ENCODE measurements at places on chromosomes 4 and X.

DNA sequence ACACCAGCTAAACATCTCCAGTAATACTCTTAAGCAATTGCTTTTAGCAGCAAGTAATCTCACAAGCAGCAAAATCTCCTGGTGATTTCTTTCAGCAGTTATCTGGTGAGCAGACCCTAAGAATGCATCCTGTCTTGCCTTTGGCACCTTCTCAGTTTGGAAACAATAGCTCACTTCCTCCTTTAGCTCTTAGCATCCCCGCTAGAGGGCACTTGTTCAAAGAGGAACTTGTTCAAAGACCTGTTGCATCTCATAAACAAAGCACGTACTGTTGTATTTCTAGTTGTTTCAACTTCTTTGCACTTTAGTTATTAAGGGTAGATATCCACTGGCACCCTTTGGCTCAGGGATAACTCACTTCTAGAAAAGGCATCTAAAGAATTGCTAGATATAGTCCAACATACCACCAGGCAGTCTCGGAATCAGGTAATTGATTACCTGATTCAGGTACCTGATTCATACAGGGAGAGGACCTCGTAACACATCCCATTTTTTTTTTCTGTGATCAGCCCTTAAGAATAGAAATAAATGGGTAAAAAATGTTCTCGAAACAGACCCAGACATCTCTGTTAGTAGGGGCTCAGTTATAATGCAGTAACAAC, 81.9 kb upstream of the QRFPR start:
- DNase-seq: no peak

GRCh38 chr4:169791527-169792156, 33.9 kb upstream of the HPF1 start:
- no peak for DNase-seq

GRCh38 chr4:113641025-113641431, 120.5 kb downstream of the CAMK2D start:
- DNase-seq: no peak

GRCh38 chr4:61520681-61521160, 320.6 kb downstream of the ADGRL3 start:
- DNase-seq: no peak

- DNase-seq: no peak
These were observed 27.5 kb upstream of the MXD4 start for GRCh38 chr4:2289311-2289954.

DNA sequence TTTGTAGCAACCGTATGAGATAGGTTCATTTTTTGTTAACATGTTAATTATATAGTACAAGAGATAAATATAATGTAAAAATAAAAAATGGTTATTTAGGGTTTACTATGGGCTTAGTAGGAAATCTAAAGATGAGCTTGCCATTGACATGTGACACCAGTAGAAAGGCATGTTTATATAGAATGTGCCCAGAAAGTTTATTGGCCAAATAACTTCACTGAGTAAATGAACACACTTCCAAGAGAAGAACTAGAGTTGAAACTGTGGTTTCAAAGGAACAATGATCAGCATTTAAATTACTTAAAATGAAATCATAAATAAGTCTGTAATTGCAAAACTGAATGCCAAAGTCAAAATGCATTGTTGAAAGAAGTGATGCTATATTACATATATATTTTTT, 503.3 kb downstream of the STPG2 start:
- DNase-seq: no peak

All from activated CD8-positive, alpha-beta memory T cell treated with anti-CD3 and anti-CD28 coated beads for 1 hour (primary cell).